Sigmoid colon (tissue), 7 donors: ENCODE measurements at places on chromosomes 11 and 22.
A peak's percentile ranks its signal among the peaks of the same experiment; 100 is the strongest.

DNA sequence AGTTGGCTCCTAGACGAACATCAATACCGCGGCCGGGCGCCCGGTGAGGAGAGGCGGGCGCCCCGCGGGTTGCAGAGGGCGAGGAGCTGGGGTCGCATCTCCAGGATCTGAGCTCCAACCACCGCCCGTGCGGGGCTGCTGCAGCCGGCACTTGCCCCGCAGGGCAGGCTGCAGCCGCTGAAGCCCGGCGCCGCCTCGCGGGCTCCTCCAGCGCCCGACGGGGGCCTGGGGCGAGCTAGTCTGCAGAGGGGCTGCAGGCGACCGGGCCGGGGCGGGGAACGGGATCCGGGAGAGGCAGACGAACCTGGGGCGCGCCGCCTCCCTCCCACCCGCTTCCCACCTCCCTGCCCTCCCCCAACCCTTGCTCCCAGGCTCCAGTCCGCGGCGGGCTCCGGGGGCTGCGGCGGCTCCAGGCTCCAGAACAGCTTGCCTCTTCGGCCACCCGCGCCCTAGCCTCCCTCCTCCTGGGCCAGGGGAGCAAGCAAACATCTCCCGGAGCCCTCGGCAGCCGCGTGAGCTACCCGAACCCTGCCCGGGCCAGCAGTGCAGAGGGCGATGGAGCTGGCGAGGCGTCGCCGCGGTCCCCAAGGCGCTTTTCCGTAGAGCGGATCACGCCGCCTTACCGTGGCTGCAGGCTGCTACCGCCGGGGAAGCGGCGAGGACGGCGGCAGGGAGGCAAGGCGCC lies 802 bp downstream of the TENM4 start:
- DNase-seq, result peak; percentile 69

GRCh38 chr11:68309621-68310185 lies 2.7 kb upstream of the LRP5 start:
- no peak for DNase-seq

- DNase-seq, result peak; percentile 72
Observed at GRCh38 chr11:82733444-82734119, at the start of gene FAM181B. FAM181B (minus strand) TSS chr11:82733864; CDS start chr11:82733729, 135 bp downstream.

DNA sequence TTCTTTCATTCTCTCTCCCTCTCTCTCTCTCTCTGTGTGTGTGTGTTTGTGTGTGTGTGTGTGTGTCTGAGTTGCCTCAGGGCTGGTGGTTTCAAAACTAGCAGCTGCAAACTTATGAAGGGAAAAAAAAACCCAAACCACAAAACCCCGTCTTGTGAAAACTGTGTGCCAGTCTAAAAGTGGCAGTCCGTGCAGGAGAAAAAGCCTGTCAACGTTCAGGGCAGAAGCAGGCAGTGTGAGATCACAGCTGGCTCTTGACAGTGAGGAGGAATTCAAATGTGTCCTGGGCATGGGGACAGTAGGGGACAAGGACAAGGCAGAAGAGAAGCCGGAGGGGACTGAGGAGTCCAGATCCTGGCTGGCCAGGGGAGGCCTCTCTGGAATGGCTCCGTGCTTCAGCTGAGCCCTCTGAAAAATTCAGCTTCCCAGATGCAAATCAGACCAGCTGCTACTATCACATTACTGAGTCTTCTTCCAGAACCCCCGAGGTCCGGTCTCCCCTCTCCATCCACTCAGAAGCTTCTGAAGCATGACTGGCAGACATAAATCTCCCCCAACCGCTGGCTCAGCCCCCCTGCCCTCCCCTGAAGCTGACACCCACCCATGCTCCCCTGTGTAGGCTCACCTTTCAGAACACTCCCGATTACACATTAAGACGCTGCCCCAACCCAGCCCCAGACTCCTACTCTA lies 31.9 kb downstream of the FLI1 start:
- DNase-seq, result no peak

DNA sequence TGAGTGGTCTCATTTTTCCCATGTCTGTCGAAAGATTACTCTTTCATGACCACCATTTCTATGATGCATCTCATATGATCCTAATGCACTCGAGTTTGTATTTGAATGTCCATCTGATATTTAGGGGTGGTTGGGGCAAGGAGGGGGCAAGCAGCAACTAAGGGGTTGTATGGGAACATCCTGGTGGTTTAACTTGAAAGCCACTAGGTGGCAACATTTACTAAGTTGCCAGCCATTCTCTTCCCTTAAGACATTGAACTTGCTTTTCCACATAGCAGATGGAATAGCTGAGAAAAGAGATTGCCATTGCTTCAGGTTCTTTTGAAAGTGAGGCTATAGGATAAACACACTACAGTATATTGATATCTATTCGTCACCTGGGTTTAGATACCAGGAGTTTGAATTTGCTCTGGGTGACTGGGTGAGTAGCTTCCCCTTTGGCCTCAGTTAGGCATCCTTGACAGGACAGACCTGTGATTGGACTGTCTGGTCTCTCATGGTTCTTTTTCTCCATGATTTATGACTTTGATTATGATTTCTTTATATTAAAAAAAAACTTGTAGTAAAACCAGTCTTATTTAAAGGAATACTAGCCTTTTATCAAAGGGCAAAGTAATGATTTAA lies 32.4 kb downstream of the NF2 start:
- DNase-seq, result no peak

GRCh38 chr22:44347080-44347479 lies 34.3 kb upstream of the SHISAL1 start:
- DNase-seq, result no peak

GRCh38 chr11:113895367-113896155 lies 9.0 kb upstream of the HTR3B start:
- DNase-seq, result no peak

GRCh38 chr11:13098616-13099289 lies 89.6 kb downstream of the RASSF10 start:
- no peak for DNase-seq

- DNase-seq, result no peak
Observed at GRCh38 chr11:122910775-122911174, 28.2 kb downstream of the JHY start.

GRCh38 chr11:121035169-121035755 lies 11.4 kb downstream of the TBCEL start:
- DNase-seq, result no peak

DNA sequence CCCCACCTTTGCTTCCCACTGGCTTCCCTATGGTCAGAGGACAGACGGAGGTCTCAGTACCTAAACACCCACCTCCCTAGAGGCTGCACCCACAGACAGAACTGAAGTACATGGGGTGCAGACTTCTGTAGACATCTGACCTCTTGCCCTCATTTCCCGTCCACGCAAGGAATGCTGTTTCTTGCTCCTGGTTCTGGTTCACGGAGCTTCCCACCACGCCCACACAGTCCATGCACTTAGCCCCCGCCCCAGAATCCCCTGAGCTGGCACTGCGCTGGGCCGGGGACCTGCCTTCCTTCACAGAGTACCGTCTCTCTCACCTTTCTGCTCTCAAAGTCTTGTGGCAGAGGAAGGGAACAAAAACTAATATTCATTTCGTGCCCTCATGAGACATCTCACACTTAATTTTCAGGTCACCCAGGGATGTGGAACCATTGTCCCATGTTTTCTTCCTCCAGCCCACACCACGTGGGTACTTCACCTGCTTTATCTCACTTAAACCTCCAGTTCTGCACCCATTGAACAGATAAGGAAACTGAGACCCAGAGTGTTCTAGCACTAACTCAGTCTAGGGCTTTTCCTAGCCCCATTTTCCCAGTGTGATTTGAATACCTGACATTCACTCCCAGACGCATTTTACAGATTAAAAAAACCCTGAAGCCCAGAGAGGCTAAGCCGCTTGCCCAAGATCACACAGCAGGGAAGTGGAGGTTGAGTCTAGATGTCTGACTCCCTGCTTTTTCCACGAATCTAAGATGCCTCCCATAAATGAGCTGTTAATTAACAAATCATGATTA lies 5.7 kb downstream of the TMPRSS6 start:
- DNase-seq, result no peak

GRCh38 chr11:68314203-68315170 lies 2.1 kb downstream of the LRP5 start:
- no peak for DNase-seq

DNA sequence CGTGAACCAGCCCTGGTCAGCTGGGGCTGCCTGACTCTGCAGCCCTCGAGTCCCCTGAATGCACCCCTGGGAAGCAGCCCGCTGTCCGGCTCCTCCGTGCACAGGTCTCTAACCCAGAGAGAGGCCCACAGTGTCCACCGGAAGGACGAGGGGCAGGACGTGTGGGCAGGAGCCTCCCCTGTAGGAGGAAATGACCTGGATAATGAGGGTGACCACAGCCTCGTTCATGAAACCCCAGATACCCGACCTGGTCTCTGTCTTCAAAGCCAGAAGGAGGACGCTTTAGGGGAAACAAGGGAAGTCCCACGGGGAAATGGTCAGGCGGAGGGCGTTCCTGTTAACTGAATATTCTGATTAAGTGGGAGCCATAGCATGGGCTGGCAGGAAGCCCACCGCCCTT lies 23.3 kb downstream of the LIF start:
- DNase-seq, result no peak

DNA sequence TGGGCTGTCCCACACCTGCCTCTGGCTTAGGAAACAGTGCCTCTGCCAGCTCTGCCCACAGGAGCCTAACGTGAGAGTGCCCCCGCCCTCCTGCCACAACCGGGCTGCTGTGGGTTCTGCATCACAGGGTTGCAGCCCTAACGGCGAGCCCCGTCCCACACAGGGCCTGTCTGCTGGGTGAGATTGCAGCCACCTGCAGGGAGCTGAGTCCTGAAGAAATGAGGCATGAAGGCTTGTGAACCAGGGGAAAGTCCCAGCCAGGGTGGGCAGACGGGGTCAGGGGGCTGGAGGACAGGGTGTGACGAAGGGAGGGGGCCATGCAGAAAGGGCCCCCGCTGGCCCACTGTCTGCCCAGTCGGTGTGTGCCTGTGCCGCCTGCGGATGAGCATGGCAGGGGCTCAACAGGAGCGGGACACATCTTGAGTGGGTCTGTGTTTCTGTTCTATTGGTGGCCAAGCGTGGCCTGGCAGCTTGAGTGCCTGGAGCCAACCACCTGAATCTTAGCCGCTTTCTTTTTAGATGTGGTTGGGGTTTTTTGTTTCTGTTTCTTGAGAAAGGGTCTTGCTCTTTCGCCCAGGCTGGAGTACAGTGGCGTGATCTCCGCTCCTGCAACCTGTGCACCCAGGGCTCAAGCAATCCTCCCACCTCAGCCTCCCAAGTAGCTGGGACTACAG lies 38.9 kb downstream of the CTTN start:
- no peak for DNase-seq

- peak; percentile 84 for DNase-seq
Observed at GRCh38 chr11:63613517-63614135, 607 bp downstream of the PLAAT3 start.

- DNase-seq, result no peak
Observed at GRCh38 chr11:125790825-125791224, 2.9 kb downstream of the PATE3 start.

GRCh38 chr11:127890030-127890615 lies 697.2 kb downstream of the ETS1 start:
- no peak for DNase-seq

GRCh38 chr22:50711446-50712340 lies 26.3 kb upstream of the ACR start:
- no peak for DNase-seq

- DNase-seq, result no peak
Observed at GRCh38 chr11:11480971-11481370, 127.9 kb upstream of the CSNK2A3 start.

DNA sequence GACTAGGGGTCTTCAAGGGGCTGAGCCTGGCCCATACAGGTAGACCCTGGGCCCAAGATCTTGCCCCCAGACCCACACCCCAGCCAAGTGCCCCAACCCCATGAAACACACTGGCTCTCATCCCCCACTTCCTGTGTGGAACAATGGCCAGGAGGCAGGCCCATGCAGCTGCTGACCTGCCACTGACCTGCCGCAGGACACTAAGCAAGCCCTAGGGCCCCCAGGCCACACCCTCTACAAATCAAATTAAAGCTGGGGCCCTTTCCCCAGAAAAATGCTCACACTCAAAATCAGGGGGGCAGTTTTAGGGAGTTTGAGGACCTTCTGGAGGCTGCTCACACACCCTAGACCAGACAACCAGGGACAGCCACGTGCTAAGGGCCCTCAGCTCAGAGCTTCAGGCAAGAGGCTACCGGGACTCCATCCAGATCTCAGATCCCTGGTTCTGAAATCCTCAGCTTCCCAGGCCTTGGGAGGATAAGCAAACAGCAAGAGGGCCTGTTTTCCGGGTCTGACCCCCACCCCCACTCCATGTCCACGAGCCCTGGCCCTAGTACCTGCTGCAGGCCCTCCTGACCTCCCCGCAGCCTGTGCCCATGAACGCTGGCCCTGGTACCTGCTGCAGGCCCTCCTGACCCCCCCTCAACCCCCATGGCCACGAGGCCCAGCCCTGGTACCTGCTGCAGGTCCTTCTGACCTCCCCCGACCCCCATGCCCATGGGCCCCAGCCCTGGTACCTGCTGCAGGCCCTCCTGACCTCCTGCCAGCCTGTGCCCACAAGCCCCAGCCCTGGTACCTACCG lies 10.0 kb downstream of the CARD10 start:
- DNase-seq, result no peak

GRCh38 chr11:36726420-36726819 lies 128.4 kb upstream of the RAG2 start:
- DNase-seq, result no peak

DNA sequence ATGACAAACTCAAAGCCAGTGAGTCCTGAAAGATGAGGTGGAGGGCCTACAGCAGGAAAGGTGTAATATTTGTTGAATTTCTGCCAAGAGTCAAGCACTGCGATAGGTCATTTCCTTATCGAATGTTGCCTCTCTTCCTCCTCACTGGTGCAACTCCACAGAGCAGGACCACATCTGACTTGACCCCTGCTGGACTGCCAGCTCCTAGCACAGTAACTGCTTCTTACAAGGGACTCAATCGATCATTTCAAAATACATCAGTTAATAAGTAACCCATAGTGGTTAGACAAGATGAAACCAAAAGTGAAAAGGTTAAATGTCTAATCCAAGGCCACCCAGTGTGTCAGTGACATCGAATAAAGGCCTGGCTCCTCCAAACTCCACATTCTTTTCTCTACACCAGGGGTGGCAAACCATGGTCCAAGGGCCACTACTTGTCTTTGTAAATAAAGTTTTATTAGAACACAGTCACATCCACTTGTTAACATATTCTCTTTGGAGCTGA lies 98.5 kb upstream of the CSNK2A3 start:
- no peak for DNase-seq

DNA sequence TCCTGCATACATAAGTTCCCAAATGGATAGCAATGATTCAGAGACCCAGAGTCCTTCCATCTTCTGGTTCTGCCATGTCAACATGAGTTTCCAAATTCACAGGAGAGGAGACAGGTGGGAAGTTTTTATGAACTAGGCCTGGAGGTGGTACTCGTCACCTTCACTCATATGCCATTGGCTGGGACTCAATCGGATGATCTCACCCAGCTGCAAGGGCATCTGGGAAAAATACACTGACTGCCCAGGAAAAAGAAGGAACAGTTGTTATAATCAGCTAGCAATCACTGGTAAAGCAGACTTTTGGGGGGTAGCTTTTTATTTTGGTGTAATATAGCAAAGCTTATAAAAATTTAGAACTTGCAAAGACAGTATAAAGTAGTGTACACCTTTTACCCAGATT lies 83.9 kb downstream of the OTOG start:
- DNase-seq, result no peak
